Stimulated activated naive CD4-positive, alpha-beta T cell (primary cell): ENCODE measurements at places on chromosomes 7 and 10.

GRCh38 chr7:46247664-46248063 lies 326.6 kb upstream of the IGFBP3 start:
- DNase-seq: no peak

GRCh38 chr7:140423501-140423900 lies 19.6 kb downstream of the RAB19 start:
- DNase-seq: no peak

DNA sequence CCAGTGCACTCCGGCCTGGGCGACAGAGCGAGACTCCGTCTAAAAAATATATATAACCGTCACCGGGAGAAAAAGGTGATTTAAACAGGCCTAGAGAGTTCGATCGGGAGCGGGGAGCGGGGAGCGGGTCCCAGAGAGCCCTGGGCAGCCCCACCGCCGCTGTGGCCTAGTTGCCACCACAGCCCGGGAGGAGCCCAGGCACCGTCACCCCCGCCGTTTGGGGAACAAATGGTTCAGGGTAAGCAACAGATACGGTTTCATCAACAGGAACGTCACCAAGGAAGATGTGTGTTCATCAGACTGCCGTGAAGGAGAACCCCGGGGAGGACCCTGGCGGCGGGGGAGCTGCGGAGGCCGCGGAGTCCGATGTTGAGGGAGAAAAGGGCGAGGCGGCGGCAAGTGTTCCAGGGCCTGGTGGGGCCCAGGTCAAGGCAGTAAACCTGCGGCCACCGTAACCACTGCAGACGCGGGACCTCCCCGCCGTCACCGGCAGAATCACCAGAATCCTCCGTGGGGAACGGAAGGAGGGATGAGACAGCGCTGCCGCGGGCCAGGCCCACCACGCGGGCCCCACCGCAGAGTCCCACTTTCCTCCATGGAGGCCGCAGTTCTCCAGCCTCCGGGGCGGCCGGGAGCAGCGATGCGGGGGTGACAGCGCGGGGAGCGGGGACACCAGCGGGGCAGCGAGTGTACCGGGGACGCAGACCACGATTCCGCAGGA lies 103.4 kb downstream of the GALNT11 start:
- no peak for DNase-seq

- no peak for DNase-seq
Measured at GRCh38 chr10:74035303-74035702, 37.4 kb downstream of the VCL start.

- no peak for DNase-seq
Measured at GRCh38 chr7:128115336-128115820, 84.1 kb upstream of the LRRC4 start.

DNA sequence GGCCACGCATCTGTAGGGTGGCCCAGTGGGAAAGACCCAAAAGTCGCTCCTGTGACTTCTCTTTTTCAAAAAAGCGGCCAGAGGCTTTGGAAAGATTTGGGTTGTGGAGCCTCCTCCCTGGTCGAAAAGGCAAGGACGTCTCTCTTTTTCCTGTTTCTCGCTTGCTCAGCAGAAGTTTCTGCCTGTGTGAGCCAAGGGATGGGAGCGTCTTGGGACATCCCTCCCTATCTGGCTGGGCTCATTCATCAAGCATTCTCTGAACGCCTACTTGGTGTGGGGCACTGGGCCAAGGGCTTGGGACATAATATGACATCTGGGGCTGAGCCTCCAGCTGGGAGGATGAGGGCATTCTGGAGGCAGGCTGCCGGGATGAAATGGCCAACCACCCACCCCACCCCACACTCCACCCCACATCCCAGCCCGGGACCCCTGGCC lies 120.9 kb downstream of the C10orf105 start:
- DNase-seq: no peak

- no peak for DNase-seq
Measured at GRCh38 chr7:102310414-102310815, 23.7 kb downstream of the SH2B2 start.

DNA sequence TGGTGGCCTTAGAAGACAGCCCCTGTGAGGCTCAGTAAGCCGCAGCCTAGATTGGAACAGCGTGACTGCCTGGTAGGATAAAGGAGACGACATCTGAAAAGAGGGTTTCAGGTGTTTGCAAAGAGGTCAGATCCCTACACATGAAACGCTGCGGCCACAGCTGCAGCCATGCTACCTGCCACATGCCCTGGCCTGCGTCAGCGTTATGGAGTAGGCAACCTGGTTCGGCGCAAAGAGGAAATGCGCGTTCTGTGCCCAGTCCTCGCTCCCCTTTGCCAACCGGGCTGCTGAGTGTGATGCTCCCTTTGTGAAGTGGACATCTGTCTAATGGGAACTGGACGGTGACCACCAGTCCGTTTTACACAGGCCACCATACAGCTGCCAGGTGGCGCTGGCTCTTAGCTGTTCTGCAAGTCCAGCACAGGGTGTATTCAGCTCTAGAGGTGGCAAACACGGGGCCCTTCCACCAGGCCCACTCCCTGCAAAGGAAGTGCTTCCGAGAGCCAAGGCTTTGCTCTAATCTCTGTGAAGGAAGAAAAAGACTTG lies 160.3 kb downstream of the CELF2 start:
- no peak for DNase-seq

DNA sequence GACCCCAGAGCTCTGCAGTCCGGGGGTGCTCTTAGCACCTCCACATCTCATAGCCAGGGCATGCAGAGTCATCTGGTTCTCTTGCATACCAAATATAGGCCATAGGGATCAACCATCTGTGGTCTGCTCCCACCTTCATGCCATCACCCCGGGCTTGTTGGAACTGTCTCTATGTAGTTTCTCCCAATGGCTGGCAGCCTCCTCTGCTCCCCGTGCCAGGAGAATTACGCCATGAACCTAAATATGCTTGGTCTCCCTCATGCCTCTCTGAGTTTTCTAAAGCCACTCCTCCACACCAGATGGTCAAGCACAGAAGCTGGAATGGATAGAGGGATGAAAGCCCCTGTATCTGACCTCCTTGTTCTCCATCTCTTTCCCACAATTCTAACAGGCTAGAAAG lies 302.6 kb upstream of the MYO3A start:
- DNase-seq: no peak

- DNase-seq: no peak
Measured at GRCh38 chr7:77407906-77408305, 8.2 kb downstream of the GSAP start.

DNA sequence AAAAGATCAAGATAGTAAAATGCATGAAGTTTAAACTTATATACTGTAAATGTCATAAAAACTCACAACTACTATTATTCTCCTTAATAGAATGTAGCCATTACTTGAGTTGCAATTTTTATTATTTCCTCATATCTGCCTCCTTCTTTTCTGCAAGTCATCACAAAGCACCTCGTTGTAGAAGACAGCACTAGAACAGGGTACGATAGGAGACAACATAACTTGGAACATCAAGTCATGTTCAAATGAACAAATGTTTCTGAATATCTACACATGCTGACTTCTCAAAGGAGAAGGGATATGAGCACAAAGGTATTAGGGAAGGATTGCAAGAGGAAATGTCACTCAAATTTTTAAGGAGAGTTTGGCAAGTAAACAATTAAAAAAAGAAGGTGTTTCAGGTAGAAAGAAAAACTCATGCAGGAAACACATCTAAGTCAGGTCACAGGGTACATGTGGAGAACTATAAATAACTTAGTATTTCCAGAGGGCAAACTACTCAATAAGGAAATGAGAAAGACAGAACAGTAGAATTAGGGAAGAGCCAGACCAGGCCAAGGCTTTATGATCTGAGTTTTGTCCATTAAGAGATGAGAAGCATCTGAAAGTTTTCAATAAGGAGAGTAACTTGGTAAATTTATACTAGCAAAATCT lies 186.7 kb downstream of the CRPPA start:
- no peak for DNase-seq

- no peak for DNase-seq
Measured at GRCh38 chr10:92758594-92758993, 68.8 kb downstream of the HHEX start.

DNA sequence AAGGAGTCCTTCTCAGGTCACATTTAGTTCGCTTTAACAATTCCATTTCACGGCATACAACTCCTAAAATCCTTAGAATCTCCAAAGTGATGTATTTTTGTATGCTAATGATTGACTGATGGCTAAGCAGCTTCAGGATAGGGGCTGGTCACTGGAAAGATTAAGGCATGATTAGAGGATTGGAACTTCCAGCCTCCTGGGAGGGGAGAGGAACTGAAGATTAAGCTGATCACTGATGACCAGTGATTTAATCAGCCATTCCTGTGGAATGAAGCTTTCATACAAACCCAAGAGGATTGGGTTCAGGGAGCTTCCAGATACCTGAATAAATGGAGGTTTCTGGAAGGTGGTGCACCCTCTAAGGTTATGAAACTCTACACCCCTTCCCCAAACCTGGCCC lies 123.9 kb upstream of the CDK13 start:
- no peak for DNase-seq

- DNase-seq: no peak
Measured at GRCh38 chr10:29329420-29329819, 40.5 kb downstream of the LYZL1 start.

DNA sequence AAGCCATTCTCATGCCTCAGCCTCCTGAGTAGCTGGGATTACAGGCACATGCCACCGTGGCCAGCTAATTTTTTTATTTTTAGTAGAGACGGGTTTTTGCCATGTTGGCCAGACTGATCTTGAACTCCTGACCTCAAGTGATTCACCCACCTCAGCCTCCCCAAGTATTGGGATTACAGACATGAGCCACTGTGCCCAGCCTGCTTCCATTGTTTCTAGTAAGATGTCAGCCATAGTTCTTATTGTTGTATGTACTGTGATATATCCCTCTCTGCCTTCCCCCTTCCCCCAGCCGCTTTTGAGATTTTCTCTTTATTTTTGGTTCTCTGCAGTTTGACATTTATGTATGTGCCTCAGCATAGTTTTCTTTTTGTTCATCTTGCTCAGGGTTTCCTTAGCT lies 87.9 kb upstream of the KLF14 start:
- DNase-seq: no peak

- DNase-seq: no peak
Measured at GRCh38 chr10:6721480-6721879, 141.4 kb upstream of the PRKCQ start.

GRCh38 chr10:75859141-75859540 lies 427.7 kb downstream of the LRMDA start:
- DNase-seq: no peak

DNA sequence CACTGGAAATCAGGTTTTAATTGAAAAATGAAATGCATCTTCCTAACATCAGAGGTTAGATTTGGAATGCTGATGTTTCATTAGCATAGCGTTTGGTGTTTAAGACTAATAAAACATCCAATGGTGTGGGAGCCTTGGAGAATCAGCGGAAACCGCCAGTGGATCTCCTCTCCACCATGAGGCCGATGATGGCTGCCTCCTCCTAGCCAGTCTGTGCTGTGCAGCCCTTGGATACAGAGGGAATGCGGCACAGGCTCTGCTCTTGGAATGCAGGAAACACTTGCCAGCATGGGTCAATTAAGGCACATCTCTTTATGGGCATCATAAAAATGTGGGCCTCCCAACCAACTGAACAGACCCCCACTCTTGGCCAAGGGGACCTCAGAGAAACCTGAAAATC lies 259.9 kb downstream of the GLRX3 start:
- DNase-seq: no peak

DNA sequence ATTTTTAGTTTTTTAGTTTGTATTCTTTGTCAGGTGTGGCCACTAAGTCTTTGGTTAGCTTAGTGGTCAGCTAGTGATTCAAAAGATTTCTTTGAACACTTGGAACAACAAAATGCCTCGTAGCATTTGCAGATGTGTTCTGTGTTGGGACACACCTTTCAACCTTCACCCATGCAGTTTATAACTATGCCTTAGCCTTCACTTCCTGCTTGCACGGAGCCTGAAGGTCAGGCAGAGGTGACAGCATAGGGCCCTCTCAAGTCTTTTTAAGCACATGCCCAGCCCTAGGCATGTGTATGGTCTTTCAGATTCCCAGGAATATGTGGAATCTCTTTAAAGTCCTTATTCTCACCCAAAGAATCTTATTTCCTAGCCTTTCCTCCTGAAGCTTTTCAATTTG lies 17.6 kb downstream of the PLAC9 start:
- no peak for DNase-seq

DNA sequence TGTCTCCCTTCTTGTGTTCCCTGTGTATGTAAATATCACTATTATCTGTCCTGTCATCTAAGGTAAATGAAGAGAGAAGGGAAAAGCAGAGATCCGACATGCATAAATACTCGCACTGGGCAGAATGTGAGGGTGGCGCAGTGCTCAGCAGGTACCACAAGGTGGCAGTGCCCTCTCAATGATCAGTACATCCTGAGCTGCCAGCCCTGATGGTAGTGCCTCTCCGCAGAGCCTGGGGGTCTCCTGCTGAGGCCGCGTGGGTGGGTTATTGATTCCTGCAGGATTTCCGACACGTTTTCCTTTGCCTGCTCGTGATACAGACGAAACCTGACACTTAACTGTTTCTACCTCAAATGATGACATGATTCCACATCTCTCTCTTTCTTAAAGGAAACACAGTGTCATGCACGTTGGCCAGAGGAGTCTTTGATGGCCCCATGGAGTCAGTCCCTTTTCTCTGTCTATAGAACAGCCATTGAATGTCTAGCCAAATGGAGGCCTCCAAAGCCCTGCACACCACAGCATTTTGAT lies 19.8 kb downstream of the RGR start:
- peak; percentile 72 for DNase-seq

- no peak for DNase-seq
Measured at GRCh38 chr10:130141460-130141859, 5.3 kb downstream of the GLRX3 start.

DNA sequence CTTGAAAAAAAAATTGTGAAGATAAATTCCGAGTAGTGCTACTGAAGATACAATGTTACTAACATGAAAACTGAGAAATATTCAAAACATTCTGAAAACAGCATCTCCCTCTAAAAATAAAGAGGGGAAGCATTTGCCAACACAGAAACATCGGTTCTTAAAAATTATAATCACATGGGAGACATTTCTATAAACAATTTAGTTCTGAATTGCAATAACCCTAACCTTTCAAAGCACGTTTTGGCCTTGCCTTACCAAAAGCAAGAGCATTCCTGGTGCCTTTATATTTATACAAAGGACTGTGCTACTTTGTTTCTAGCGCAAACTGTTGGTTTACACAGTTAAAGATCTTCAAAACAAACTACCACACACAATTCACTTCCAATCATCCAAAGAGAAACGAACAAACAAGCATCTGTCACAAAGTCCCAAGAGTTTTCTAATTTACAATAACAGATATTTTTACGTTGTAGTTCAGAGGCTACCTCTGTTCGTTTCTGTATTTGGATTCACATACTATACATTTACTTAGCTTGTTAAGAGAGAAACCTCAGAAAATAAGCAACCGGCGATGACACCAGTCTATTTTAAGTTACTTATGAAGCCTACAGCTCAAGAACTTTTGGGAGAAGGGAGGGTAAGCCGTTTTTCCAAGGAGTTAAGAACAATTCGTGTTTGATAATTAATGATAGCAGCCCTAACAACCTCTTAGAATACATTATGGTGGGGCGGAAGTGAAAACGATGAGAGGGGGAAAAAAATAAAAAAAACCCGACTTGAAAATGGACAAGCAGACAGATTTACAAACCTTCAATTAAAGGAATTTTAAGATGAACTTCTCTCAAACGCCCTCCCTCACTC lies 1.3 kb downstream of the ABI1 start:
- no peak for DNase-seq

GRCh38 chr7:38801786-38802185 lies 107.2 kb downstream of the VPS41 start:
- DNase-seq: no peak

- DNase-seq: no peak
Measured at GRCh38 chr7:50941525-50941924, 158.8 kb upstream of the GRB10 start.
